Right renal pelvis (tissue), 4 donors: ENCODE measurements at places on chromosomes 7 and 10. TPM values are rescaled to one million over a fixed set of nuclear protein-coding genes. Genes with fewer than 3 reads are reported as not detected.
A peak's percentile ranks its signal among the peaks of the same experiment; 100 is the strongest.

Gene SPDYE6
- polyA plus RNA-seq, result 1.4 TPM

DNA sequence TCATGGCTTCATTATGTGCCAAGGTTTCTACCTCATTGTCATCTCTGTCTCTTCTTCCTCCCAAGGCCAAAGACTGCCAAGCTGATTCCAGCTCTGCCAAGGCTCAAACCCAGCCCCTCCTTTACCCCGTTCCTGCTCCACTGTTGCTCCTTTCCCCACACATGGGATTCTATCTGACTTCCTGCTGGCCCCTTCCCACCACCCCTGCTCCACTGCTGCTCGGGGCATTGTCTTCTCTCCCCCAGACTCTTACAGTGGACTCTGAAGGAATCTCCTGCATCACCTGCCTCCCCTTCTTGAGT is 86.3 kb downstream of the COBL start:
- no peak for DNase-seq

DNA sequence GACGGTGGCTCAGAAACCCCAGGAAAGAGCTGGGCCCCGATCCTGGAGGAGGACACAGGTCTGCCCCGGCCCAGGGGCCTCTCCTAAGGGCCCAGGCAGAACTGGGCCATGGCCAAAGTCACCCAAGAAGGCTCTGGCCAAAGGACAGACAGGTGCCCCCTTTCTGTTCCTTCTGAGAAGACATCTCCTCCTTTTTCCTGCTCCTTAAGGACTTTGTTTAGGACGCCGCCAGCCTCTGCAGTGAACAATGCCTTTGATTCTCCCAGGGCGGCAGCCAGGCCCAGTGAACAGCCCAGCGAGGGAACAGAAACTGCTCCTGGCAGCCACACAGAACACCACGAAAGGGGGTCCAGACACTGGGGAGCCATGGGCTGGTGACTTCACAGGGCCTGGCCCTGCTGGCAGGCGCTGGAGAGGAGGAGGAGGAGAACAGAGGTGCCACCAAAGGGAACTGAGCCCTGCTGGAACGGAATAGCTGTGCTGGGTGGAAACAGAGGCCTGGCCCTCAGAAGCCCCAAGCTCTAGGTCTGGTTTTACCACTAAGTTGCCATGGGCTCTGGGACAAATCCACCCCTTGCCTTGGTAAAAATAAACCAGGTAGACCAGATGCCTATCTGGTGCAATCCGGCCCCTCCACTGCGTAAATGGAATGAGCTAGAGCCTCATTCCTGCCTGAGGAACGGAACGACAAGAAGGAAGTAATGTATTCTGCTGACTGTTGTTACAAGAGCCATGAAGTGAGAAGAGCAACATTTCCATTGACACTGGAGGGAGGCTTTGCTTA is 163.3 kb upstream of the RHEB start:
- no peak for DNase-seq

- DNase-seq, result no peak
Observed at GRCh38 chr10:3167611-3168330, 4.8 kb downstream of the PITRM1 start.

DNA sequence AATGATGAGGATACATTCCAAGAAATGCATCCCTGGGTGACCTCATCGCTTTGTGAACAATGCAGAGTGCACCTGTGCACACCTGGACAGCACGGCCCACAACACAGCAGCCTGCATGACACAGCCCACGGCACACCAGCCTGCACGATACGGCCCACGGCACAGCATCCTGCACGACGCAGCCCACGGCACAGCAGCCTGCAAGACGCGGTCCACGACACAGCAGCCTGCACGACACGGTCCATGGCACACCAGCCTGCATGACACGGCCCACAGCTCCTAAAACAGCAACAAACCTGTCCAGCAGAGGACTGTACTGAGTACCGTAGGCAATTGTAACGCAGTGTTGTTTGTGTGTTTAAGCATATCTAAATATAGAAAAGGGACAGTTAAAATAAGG is 134.7 kb upstream of the PPP2R2D start:
- no peak for DNase-seq

DNA sequence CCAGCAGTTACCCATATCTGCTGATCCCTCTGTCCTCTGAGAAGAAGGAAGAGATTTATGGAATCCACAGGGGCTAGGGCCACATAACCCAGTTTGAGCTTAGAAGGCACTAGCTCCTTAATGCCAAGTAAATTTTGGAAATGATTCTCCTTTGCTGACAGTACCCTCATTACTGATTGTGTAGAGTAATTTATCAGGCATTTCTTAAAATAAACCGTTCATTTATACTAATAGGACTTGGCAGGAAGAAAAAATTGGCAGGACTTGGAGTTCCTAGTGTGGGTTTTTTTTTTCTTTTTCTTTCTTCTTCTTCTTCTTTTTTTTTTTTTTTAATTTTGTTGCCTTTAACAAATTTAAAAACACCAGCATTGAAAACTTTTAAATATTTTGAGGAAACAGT is 645.7 kb downstream of the SUGCT start:
- DNase-seq, result no peak

Gene ACTR3C
- 9.8 TPM for polyA plus RNA-seq

GRCh38 chr10:10313149-10313835 is 704.4 kb upstream of the CELF2 start:
- peak; percentile 12 for DNase-seq

- no peak for DNase-seq
Observed at GRCh38 chr7:40885503-40885902, 750.7 kb downstream of the SUGCT start.

DNA sequence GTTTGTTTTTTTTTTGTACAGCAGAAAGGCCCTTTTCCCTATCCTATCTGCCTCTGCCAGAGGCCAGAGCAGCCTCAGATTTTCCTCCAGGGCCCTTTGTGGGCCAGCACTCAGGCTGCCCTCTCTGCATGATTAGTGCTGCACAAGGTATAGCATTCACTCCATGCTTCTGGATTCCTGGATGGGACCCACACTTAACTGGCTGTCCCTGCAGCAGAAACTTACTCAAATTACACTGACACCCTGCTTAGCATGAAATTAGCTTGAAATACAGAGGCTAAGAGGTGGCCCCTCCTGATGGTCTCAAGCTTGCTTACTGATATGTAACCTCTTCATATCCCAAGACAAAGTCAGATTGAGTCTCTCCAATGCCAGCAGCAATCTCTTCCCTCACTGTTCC is 239.3 kb downstream of the SORCS1 start:
- no peak for DNase-seq

Gene SLC26A3
- 0.35 TPM for polyA plus RNA-seq

DNA sequence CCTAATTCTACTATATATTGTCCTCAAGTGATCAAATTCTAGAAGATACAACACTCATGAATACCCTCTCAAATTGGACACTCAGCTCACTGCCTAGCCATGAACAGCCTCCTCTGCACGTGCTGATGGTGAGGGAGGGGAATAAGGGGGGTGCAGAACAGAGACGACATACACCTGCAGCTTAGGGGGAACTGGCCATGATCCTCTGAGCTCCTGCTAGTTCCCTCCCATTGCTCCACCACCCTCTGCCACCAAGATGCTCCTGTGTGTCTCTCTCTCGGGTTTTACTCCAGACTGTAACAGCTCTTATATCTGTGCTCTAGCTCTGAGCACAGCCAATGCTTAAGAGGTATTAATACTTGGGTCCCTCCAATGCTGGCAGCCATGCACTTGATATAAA is 70.7 kb downstream of the VOPP1 start:
- no peak for DNase-seq

Gene ASB10
- polyA plus RNA-seq, result not detected

Gene TMEM229A
- 0.17 TPM for polyA plus RNA-seq

Gene INTS1
- polyA plus RNA-seq, result 61.7 TPM

DNA sequence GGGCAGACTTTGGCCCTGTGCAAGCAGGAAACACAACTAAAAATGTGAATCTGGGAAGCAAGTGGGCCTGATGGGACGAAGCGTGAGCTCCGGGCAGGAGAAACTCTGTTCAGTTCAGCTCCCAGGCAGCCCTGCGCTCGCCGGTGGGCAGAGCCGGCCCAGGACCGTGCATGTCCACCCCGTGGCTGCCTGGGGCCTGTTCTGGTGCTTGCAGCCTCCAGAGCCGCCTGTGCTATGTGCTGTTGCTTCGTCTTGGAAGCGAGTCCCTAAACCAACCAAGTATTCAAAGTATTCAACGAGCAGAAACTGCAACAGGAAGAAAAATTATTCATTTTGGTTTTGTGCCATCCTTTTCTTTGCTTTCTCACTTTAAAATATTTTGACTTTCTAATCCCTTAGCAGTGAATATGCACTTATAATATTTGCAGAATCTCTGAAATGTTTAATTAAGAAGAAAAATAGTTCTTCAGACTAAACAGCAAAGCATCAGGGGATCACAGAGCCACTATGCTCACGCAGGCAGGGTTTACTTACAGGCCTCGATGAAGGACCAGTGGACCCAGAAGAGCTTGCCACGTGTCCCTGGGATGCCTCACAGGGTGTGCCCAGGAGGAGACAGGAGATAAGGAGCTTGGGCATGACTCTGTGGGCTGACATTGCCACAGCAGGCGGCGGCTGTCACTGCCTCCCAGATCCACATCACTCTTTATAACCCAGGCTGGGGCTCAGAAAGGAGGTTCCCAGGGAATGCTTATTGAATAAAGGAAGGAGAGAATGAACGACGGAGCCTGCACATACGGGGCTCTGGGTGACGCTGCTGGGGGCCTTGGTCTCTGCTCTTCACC is 45.6 kb downstream of the VIPR2 start:
- no peak for DNase-seq

Gene FFAR4
- not detected for polyA plus RNA-seq

DNA sequence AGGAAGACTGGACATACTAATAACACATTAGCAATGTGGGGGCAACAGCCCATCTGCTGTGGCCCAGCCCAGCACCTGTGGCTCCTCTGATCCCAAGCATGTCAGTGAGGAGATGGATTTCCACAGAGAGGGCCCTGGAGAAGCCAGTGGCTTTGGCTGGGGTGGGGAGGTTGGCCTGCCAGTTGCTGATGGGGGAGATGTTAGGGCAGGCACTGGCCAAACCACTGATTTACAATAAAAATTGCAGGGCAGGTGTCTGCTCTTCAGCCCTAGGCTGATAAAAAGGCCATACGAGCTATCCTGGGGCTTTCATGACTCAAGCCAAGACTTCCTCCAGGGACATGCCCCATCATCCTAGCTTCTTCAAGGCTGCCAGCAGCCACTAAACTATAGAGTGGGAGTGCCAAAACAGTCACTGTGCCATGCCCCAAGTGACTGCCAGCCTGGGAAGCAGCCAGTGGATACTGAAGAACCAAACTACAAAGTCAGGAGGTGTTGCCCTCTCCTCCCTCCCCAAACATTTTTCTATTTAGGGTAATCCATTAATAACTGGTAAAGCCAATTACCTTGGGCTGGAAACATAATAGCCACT is 37.8 kb downstream of the DPCD start:
- no peak for DNase-seq

- DNase-seq, result no peak
Observed at GRCh38 chr10:5665373-5666007, 905 bp downstream of the ASB13 start.

DNA sequence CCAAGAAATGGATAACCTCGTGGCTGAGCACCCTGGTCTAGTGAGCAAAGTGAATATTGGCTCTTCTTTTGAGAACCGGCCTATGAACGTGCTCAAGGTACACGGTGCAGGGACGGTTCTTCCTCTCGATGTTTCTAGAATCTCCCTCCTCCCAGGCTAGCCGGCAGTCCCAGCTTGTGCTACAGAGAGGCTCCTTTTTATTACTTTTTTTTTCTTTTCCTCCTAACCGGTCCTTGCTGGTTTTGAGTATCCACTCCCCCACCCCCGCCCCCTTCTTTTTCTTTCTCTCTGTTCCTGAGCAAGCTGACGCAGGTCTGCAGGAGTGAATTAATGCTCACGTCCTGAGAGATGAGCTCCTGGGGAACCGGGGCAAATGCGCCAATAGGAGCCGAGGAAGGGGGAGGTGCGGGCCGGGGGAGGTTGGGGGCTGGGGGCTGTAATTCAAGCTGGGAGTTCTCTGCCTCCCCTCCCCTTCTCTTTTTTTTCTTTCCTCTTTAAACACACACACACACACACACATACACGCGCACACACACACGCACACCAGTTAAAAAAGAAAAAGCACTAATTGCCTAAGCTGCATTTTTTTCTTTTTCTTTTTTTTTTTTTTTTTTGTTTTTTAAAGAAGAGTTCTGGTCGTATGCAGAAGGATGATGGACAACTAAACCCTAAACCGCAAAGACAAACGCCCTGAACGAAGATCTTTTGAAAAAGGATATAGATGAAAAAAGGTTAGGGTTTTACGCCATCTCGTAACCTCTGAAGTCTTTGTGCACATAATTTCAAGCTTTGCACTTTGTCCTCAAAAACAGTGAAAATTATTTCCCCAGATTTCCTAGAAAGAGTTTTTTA is 6.6 kb downstream of the CPA2 start:
- peak; percentile 70 for DNase-seq

Gene TMEM213
- 46.3 TPM for polyA plus RNA-seq

- no peak for DNase-seq
Observed at GRCh38 chr10:77973276-77973675, 46.7 kb upstream of the DLG5 start.

GRCh38 chr10:76119515-76119914 is 688.1 kb downstream of the LRMDA start:
- no peak for DNase-seq

Gene ZNF736
- 21.3 TPM for polyA plus RNA-seq

DNA sequence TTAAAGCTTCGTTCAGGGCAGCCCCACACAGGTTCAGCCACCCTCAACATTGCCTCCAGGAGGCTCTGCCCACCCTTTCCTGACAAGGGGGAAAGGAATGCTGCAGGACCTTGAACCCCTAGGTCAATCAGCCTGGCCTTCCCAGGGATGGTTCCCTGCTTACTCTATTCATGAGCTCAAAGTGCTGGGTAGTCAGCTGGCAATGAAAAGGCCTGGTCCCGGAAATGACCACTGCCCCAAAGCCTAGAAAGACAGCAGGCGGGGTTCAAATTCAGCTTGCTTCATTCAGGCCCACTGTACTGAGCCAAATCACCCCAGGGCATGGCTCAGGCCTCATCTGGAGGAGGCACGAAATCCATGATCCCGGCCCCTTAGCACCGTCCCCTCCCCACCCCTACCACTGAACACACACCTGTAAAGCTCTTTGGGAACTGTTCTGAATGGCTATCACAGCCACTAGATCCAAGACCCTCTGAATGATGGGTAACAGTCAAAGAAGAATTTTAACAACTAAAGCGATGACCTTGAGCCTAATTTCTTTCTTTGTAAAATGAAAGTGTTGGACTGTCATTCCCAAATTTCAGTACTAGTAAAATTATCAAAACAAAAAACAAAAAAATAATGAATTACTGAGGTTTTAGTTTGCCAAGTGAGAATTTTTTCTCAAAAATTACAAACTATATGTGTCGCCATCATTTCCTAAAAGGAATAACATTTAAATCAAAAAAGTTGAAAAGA is 1.0 kb downstream of the URGCP start:
- no peak for DNase-seq

Gene STEAP2
- polyA plus RNA-seq, result 12.1 TPM

DNA sequence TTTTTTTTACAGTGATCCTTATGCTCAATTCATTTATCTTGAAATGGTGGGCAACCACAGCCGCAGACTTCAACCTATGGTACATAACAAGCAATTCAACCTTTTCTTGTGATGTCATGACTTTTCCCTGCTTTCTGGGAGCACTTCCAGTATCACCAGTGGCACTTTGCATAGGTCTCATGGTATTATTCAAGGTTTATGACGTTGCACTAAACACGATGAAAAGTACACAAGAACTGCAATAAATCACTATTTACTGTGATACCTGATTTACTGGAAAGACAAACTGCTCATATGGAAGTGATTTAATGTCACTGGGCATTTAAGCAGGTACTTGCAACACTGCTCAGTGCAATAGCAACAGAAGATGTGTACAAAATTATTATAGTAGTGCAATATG is 251.7 kb upstream of the CXCL12 start:
- no peak for DNase-seq
